ENCODE measurements at places on chromosomes 12 and 14.

- no peak for DNase-seq
Observed at GRCh38 chr14:81033698-81034240, 78.3 kb downstream of the TSHR start.

DNA sequence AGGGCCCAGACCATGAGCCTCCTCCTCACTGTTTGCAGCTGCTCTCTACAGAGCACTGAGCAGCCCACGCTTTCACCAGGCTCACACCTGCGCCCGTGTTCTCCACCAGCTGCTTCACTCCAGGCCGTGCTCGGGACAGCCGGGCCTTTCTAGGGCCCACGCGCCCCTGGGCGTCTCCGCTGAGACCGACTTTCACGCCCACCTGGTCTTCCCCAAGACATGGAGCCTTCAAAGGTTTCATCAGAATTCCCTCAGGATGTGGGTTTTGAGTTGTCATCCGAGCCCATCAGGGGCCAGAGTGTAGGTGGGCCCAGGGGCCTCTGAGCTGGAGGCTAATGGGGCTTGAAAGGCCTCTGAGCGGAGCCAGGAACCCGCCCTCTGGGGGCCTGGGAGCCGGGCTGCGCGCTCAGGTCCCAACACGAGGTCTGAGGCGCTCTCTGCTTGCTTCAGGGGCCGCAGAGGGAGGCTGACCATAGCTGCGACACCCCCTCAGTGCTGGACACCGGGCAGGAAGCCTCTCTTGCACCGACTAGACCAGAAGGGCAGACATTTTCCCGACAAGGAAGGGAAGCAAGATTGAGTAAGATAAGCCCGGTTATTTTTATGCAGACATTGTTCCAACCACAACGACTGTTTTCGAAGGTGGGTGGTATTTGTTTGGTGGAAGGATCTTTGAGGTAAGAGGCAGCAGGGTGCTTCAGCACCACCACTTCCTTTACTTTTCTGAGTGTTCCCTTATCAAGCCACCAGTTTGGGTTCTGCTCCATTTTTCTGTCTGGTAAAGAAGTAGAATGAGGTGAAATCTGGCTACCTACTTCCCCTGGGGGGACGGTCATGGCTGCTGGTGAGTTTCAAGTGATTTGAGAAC is 125.0 kb upstream of the FUT8 start:
- no peak for DNase-seq

GRCh38 chr14:60211153-60211552 is 37.9 kb upstream of the PPM1A start:
- no peak for DNase-seq

- no peak for DNase-seq
Observed at GRCh38 chr12:9124383-9125031, 8.8 kb upstream of the A2M start.

DNA sequence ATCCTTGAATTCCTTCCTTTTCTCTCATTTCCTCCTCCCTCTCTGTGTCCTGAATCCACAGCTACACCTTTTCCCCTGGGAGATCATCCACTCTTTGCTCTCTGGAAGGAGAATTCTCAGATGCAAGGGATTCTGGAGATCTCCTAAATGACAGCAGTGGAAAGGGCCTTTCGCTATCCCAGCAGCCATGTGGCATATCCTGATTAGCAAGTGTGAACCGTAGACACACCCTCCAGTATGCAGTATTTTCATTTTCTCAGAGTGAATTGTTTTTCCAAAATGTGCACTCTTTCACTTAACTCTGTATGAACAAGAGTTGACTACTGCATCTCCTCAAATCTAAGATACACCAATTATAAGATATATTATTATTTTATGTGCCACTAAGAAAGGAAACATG is 6.0 kb downstream of the GARIN2 start:
- no peak for DNase-seq

DNA sequence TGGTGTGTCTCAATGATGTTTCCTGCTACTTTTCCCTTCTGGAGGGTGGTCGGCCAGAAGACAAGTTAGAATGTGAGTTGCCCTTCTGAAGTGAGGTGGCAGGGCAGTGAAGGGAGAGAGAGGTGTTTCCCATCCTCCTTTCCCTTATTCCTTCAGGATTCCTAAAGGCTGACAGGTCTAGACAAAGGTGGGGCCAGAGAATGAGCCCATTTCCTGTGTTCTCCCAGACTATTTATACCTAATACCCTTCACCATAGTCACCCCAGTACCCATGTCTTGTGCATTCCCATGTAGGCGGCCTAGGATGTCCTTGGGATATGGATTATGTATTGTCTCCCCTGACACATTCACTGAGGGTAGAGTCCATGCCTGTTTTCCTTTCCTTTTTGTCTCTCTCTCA is 7.0 kb downstream of the DGKA start:
- no peak for DNase-seq

Measured in stimulated activated CD4-positive, alpha-beta T cell treated with anti-CD3 and anti-CD28 coated beads, Interleukin-1b, Interleukin-23, amount 100 ng/mL, for 1 hour (primary cell).